Forelimb muscle (tissue), 1 donor: ENCODE measurements at places on chromosomes 7 and 10.

GRCh38 chr7:27142580-27143022 lies 880 bp downstream of the HOXA5 start:
- DNase-seq = no peak

DNA sequence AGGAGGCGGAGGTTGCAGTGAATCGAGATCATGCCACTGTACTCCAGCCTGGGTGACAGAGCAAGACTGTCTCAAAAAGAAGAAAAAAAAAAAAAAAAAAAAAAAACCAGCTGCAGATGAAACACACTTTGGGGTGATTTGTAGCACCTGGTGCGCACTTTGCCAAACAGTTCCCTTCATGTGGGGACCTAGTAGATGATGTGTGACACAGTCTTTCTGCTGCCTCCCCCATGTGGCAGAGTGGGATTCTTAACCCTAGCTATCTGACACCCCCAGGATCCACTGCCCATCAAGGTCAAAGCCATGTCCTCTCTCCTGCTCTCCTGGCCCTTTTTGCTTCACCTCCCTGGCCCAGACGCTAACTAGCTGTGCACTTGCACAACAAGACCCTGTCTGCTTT lies 52.1 kb upstream of the PDZD8 start:
- no peak for DNase-seq

GRCh38 chr7:29955075-29955792 lies 34.4 kb downstream of the SCRN1 start:
- DNase-seq = no peak

GRCh38 chr7:98841179-98841997 lies 28.4 kb downstream of the TMEM130 start:
- DNase-seq = no peak

DNA sequence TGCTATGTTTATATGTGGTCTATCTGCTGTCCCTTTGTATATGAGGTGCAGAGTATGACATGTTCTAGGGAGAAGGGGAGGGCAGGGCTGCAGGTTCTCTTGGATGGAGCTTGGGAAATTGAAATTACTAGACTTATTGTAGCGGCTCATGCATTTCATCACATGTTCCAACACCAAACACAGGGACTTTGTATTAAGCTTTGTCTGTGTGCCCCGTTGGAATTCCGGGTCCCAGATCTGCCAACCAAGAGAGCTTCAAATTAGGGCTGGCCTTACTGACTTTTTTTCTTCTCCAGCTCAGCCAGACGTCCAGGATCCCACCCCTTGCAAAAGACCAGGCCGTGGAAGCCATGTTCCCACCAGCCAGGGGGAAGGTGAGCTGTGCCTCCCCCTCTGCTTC lies 3.4 kb downstream of the ZNF789 start:
- no peak for DNase-seq

- no peak for DNase-seq
Observed at GRCh38 chr7:29754874-29755490, 51.3 kb upstream of the WIPF3 start.

GRCh38 chr7:100921039-100921438 lies 25.4 kb upstream of the ACHE start:
- DNase-seq = no peak

DNA sequence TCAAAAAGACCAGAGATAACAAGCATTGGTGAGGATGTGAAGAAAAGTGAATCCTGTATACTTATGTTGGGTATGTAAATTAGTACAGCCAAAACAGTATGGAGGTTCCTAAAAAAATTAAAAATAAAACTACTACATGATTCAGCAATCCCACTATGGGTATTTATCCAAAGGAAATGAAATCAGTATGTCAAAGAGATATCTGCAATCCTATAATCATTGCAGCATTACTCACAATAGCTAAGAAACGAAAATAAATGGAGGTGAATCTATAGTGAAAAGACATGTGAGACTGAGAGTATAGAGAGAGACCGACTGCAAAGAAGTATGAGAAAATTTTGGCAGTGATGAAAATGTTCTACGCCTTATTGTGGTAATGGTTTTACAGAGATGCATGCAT lies 139.2 kb upstream of the TMEM168 start:
- DNase-seq = no peak

DNA sequence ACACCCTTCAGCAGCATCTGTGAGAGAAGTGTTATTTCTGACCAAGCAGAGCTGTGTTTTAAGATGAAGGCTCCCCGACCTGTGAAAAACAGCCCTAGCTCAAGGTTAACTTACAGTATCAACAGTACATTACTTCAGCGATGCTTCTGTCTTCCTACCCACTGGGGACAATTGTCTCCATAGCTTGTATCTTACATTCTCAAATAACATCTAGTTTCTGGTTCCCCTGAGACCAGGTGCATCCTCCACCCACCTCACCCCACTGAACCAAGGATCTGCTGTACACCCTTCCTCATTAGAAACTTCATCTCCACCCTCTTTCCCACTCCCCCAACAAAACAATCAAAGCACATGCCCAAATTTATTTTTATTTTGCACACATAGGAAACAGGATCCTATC lies 102.0 kb downstream of the VOPP1 start:
- DNase-seq = no peak

DNA sequence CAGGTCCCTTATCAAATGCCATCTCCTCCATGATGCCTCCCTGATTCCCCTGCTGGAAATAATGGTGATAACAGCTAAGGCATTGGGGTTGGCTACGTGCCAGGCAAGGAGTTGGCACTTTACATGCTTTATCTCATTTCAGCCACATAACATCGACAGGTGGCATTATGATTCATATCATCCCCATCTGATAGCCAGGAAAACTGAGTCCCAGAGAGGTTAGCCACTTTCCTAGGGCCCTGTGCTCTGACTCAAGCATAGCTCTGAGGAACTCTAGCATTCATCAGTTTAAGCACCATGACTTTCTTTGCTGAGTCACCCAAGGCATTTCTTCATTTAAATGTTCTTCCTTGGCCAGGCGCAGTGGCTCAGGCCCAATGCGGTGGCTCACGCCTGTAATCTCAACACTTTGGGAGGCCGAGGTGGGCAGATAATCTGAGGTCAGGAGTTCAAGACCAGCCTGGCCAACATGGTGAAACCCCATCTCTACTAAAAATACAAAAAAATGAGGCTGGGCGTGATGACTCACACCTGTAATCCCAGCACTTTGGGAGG lies 6.6 kb downstream of the LEP start:
- no peak for DNase-seq

DNA sequence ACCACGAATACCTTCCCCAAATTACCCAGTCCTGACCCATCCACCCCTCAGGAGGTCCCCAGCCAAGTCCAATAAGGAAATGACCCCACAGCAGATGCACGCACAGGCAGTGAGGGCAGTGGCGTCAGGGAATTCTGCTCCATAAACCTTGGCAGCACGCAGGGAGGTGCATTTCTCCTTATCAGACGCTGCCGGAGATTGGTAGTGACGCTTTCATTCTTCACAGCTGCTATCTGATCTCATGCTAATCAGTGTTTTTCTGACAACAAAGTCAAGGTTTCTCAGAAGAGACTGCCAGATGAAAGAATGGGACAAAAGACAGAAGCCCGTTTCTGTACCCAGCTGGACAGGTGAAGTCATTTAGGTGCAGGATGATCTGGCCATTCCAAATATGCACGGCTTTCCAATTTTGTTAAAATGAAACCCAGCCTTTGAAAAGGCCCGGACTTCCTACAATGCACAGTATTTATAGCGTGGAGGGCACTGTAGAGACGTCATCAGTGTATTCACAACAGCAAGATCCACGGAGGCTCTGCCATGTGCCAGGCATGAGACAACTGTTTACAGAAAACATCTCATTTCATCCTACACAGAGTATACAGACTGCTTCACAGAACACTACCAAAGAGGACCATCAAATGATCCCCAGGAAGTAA lies 35.3 kb downstream of the DIP2C start:
- no peak for DNase-seq
